Activated CD8-positive, alpha-beta memory T cell treated with anti-CD3 and anti-CD28 coated beads for 1 hour (primary cell): ENCODE measurements at places on chromosomes 4 and X.

DNA sequence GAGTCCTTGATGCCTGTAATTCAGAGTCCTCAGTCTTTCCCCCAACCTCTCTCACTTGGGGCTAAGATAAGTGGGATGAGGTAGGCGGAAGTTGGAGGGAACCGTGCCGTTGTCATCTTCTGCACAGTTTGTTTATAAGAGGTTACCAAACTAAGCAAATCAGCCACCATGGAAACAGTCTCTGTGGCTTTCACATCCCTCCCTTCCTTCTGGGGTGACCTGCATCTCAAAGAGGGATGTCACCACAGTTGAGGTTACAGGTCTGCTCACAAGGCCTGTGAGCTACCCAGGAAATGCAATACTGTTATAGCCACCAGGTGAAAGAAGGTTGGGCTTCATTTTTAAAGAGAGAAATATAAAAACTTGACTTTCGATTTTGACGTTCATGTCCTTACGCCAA, 26.3 kb downstream of the RTL5 start:
- peak; percentile 19 for DNase-seq

DNA sequence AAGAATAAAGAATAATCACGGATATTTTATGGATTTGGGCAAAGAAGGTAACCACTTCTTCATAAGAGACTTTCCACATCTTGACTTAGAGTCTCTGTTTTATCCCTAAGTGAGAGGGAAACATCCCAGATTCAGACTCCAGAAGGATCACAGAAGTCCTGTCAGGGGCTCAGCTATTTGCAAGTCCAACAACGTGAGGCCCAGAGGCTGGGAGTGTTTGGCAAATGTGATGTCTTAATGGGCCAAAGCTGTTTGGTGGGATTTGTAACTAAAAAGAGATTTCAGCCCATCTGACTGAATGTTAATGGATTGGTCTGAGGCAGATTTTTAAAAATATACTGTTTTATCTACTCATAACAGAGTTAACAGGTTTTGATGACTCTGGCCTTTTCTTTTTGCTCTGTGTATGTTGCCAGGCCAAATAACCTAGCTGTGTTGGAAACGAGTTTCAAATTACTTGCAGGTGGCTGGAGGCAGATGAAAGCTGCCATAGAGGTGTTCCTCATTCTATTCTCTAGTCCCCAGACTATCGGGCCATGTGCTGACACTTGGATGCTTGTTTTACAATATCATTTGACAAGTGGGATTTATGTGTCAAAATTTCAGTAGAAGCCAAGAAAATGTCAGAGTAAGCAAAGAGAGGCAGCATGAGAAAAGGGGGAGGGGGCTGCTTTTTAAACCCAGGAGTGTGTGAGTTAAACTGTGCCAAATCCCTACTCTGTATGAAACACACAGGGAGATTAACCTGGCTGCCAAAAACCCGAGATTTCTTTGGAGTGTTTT, 330.9 kb downstream of the DCHS2 start:
- DNase-seq: no peak

DNA sequence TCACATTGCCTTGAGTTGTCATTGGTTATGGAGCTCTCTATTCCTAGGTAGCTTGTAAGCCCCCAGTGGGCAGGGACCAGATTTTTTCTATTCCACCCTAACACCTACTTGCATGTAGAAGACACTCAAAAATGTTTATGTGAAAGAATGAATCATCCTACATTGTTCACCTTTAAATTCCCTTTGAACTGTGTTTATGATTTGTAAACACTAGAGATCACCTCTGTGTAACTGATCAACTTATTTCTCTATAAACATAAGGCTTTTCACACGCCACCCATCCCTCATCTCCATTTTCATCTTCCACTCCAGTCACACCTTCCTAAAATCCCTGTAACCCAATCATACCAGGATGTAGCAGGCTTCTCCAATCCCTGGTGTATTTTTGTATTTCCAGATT, 142.6 kb upstream of the LEF1 start:
- DNase-seq: no peak

- no peak for DNase-seq
These were observed 1.9 kb downstream of the ZNF41 start for GRCh38 chrX:47481160-47481559.

- DNase-seq: no peak
These were observed 105.0 kb upstream of the ANXA3 start for GRCh38 chr4:78446619-78447018.

DNA sequence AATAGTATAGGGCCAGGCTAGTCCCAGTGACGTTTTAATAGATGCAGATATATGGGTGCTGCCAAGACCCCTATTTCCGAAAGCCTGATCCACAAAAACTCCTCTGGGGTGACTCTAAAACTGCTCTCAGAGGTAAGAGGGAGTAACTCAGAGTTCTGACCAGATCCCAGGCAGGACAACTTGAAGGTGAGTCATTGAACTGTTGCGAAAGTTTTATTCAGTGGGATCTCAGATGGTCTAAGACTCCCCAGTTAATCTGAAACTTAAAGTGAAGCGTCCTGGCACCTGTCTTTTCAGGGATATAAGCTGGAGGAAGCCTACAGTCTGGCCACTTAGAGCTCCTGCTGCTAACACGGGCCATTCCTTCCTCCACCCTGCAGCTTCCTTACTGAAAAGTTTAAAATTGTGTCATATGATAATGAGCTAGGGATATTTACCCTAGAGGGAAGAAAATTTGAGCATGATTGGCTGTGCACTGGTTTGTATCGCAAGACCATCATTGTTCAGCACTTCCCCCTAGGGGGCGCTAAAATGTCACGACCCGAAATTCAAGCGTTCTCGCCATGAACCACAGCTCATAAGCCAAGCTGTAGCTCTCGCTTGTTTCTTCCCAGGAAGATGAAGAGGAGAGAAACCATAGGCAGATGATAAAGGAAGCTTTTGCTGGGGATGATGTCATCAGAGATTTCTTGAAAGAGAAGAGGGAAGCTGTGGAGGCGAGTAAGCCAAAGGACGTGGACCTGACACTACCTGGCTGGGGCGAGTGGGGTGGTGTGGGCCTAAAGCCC, 19.5 kb downstream of the UTP14A start:
- peak; percentile 44 for DNase-seq

GRCh38 chr4:158856852-158857251, 88.0 kb downstream of the FNIP2 start:
- DNase-seq: no peak

- DNase-seq: no peak
These were observed 43.9 kb downstream of the RAB40A start for GRCh38 chrX:103475381-103475780.

- no peak for DNase-seq
These were observed 19.5 kb downstream of the CNGA2 start for GRCh38 chrX:151754047-151754429.

DNA sequence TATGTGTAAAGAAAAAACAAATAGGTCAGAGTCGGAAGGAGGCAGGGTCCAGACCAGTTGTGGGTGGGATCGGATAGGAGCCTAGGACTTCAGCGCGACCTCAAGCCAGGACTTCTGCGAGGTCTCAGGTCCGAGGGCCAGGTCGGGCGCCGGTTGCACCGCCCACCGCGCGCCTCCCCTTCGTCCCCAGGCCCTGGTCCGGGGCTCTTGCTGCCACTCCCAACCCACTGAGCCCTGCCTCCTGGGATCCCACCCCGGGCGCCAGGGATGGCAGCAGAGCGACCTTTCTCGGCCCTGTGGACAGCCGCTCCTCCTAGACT, 12.3 kb downstream of the PITX2 start:
- no peak for DNase-seq

DNA sequence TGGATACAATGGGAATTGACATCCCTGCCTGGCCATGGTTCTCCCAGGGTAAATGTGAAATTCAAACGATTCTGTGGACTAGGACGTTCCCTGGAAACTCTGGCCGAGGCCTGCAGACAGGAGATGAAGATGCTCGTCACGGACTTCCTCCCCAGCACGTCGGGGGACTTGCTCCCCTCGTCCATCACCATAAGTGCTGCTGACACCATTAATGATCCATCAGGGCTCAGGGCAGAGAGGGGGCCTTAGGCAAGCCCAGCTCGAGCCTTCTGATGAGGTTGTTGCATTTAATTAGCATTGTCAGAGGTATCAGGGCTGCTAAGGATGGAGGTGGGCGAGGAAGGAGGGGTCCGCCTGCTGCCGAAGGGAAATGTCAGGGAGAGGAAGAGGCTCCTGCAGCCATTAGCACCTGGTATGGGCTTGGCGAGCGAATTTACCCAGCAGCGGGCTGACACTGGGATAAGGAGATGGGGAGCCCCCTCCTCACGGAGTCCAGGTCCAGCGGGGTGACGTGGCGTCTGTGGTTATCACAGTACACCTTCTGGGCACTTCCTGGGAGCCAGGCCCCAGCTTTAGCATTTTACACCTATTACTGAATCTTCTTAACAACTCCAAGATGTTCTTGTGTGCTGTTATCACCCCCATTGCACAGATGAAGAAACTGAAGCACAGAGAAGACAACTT, 83.1 kb downstream of the PPP2R2C start:
- DNase-seq: no peak

- DNase-seq: no peak
These were observed 34.6 kb downstream of the PDLIM5 start for GRCh38 chr4:94486372-94486801.

GRCh38 chr4:2893772-2894171, 50.1 kb downstream of the ADD1 start:
- DNase-seq: no peak

DNA sequence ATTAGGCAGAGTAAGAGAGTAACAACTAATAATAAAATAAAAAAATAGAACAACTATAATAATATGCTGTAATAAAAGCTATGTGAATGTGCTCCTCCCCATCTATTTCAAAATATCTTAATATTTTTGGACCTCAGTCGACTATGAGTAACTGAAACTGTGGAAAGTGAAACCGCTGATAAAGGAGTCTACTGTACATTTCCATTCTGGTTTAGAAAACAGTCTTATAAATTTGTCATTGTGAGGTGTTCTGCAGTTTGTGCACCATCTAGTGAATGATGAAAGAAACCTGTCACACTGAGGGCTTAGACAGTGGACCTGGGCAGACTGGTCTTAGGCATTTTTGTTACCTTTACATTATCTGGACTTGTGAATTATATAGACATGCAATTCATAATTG, 42.0 kb downstream of the TMEM150C start:
- DNase-seq: no peak

DNA sequence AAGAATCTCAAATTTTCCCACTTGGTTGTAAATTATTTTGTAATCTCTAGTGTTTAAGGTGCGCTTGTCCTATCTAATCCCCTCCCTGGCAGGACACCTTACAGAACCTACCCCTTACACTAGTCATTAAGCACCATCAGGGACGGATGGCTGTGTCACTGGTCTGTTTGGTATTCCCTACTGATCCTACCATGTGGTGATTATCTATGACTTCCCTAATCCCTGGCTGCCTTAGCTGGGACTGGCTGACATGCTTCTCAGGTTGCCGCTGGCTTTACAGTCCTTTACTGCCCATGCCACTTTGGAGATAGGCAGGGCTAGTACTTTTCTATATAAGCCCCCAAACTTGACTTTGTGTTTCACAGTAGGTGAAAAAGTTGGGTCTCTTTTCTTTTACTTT, 58.6 kb downstream of the ELOVL6 start:
- DNase-seq: no peak

GRCh38 chrX:76850851-76851250, 423.3 kb downstream of the MAGEE1 start:
- DNase-seq: no peak

DNA sequence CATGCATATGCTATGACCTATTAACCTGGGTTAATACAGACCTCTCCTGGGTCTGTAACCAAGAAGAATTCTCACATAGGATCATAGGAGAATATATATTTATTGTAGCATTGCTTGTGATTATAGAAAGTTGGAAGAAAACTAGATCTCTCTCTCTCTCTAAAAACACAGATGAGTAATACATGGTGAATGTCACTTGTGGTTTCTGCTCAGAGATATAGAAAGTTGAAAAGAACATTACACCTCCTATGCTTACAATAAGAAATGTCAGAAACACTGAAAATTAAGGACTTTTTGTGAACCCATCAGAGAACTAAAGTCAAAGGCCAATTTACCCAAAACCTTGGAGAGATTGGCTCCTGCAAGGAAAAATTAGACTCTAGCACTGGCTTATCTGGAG, 1389.5 kb downstream of the FAM133A start:
- no peak for DNase-seq

- no peak for DNase-seq
These were observed 118.2 kb downstream of the AFAP1 start for GRCh38 chr4:7821245-7822136.

GRCh38 chr4:140603286-140603685, 34.5 kb upstream of the UCP1 start:
- DNase-seq: no peak

DNA sequence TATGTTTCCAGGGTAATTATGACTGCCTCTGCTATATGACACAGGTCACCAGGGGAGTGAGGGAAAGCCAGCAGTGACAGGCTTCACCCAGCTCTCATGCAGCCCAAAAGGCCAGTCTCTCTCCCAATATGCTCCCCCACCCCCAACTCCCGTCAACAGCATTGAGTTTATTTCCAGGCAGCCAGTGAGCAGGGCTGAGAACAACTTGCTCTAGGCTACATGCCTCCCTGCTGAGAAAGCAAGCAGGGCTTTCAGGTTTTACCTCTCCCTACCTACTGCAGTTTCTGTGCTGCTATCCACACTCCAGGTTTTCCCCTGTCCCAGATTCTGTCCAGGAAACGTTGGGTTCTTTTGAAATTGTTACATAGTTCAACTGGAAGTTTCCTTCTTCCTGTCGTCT, 291.4 kb downstream of the PABPC4L start:
- no peak for DNase-seq

GRCh38 chr4:110854021-110854678, 231.3 kb upstream of the PITX2 start:
- DNase-seq: no peak

- DNase-seq: no peak
These were observed 10.6 kb downstream of the TSPAN6 start for GRCh38 chrX:100625985-100626491.

- no peak for DNase-seq
These were observed 74.4 kb downstream of the MSN start for GRCh38 chrX:65741823-65742222.

DNA sequence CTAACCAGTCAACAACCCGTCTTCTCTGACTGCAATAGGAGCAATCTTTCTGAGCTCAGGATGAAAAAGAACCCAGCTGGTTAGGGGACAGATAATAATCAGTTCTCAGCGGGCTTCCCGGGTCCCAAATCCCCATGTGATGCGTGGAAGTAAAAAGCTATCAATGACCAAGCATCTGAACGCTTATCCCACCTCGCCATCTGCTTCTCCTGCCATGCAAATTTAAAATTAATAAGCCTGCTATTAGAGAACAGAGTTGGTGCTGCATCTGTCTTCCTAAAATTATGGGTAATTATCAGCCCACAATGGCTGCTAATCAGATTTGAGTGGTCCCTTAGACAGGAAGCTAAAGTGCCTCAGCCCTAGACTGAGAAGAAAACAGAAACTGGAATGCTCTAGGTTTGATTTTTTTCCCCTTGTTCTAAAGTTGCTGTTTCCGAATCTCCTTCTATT, 37.5 kb downstream of the AFAP1 start:
- DNase-seq: no peak

DNA sequence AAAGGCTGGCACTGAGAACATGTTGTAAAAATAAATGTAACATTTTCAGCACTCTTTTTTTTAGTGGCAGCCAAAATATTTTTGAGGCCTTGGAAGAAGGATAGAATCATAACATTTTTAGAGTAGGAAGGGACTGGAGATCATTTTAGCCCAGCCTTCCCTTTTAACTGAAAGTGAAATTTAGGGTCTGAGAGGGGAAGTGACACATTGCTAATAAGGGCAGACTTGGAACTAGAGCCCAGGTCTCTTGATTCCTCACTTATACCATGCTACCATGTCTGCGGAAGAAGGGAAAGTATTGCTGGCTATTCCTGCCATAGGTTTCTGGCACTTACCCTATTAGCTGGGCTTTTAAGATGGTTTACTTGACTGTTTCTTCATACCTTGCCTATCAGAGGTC, 4.8 kb downstream of the WDR44 start:
- DNase-seq: no peak

GRCh38 chrX:139725720-139726119, 17.8 kb upstream of the MCF2 start:
- DNase-seq: no peak
